ENCODE measurements at places on chromosomes 4 and X.
A peak's percentile ranks its signal among the peaks of the same experiment; 100 is the strongest.

GRCh38 chrX:131778269-131779218 lies 234.7 kb downstream of the OR13H1 start:
- H3K27ac ChIP-seq, result no peak overlapping the region
- peaks cover 2% of the 10 kb centered on the region for H3K36me3 ChIP-seq
- H3K27me3 ChIP-seq, result no peaks in the 10 kb centered on the region

GRCh38 chrX:136646602-136647239 lies 1.2 kb upstream of the CD40LG start:
- no peak for DNase-seq
- no peaks in the 10 kb centered on the region for H3K36me3 ChIP-seq
- no peak overlapping the region for H3K4me3 ChIP-seq
- no peaks in the 10 kb centered on the region for H3K4me1 ChIP-seq

DNA sequence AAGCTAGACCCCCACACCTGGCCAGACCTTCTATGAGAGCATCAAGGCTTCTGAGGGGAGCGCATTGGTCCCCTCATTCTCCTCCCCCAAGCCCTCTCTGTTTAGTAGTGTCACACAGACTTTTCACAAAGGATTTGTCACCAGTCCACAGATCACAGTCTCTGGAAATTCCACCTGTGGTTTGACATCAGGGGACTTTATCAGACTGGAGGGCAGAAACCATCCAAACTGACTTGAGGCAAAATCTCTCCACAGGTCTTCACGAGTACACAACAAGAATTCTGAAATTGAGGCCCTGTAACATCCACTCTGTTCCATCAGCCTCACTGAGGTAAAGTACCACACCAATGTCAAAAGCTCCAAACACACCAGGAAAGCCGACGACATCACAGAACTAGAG lies 112.5 kb downstream of the SH3KBP1 start:
- DNase-seq, result no peak
- no peaks in the 10 kb centered on the region for H3K36me3 ChIP-seq

GRCh38 chr4:76952071-76952470 lies 2.5 kb downstream of the SEPTIN11 start:
- H3K27me3 ChIP-seq, result no peaks in the 10 kb centered on the region
- peak overlapping the region; percentile 89 for H3K4me3 ChIP-seq
- peaks cover 69% of the 10 kb centered on the region for H3K4me1 ChIP-seq
- DNase-seq, result no peak

GRCh38 chrX:129689796-129690195 lies 35.0 kb upstream of the APLN start:
- no peaks in the 10 kb centered on the region for H3K36me3 ChIP-seq
- H3K27ac ChIP-seq, result no peak overlapping the region
- peaks cover 4% of the 10 kb centered on the region for H3K4me1 ChIP-seq
- peak; percentile 40 for DNase-seq
- no peaks in the 10 kb centered on the region for H3K27me3 ChIP-seq

- no peak overlapping the region for H3K27ac ChIP-seq
- DNase-seq, result no peak
- no peaks in the 10 kb centered on the region for H3K4me1 ChIP-seq
- no peak overlapping the region for H3K4me3 ChIP-seq
- no peaks in the 10 kb centered on the region for H3K27me3 ChIP-seq
Observed at GRCh38 chrX:77114501-77114900, 332.7 kb upstream of the FGF16 start.

GRCh38 chr4:3176367-3177229 lies 72.4 kb upstream of the MSANTD1 start:
- DNase-seq, result peak; percentile 54
- no peak overlapping the region for H3K4me3 ChIP-seq
- peaks cover 54% of the 10 kb centered on the region for H3K36me3 ChIP-seq
- H3K4me1 ChIP-seq, result no peaks in the 10 kb centered on the region
- no peaks in the 10 kb centered on the region for H3K27me3 ChIP-seq

- no peak for DNase-seq
- peaks cover 50% of the 10 kb centered on the region for H3K36me3 ChIP-seq
- H3K4me3 ChIP-seq, result no peak overlapping the region
- no peaks in the 10 kb centered on the region for H3K27me3 ChIP-seq
Observed at GRCh38 chr4:147863111-147863747, 131.3 kb downstream of the ARHGAP10 start.

GRCh38 chr4:38582445-38582844 lies 81.6 kb upstream of the KLF3 start:
- H3K27me3 ChIP-seq, result peaks cover 33% of the 10 kb centered on the region
- DNase-seq, result no peak
- no peak overlapping the region for H3K27ac ChIP-seq
- no peak overlapping the region for H3K4me3 ChIP-seq
- no peaks in the 10 kb centered on the region for H3K36me3 ChIP-seq

GRCh38 chr4:89681671-89682070 lies 155.3 kb downstream of the SNCA start:
- peaks cover 2% of the 10 kb centered on the region for H3K27me3 ChIP-seq
- H3K36me3 ChIP-seq, result no peaks in the 10 kb centered on the region
- no peaks in the 10 kb centered on the region for H3K4me1 ChIP-seq
- H3K4me3 ChIP-seq, result no peak overlapping the region

DNA sequence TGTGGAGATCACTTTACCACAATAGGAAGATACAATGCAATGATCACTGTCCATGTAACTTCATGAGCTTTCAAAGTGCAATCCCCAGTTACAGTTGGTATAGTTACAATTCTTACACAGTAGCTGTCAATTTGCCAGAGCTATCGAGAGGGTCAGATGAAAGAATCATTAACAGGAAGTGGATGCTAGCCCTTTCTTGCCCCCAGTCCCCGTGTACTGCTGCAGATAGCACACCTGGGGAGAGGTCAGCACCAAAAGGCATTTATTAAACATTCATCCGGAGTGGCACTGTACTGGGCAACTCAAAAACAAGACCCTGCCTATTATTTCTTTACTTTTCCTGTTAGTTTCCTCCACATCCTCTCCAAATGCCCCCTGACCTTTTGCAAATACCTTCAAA lies 47.7 kb downstream of the SOD3 start:
- H3K36me3 ChIP-seq, result peaks cover 10% of the 10 kb centered on the region
- no peak overlapping the region for H3K4me3 ChIP-seq
- no peaks in the 10 kb centered on the region for H3K27me3 ChIP-seq
- no peaks in the 10 kb centered on the region for H3K4me1 ChIP-seq

GRCh38 chr4:149751174-149751573 lies 64.5 kb downstream of the IQCM start:
- DNase-seq, result no peak
- H3K27ac ChIP-seq, result no peak overlapping the region
- H3K4me1 ChIP-seq, result peaks cover 2% of the 10 kb centered on the region
- peaks cover 19% of the 10 kb centered on the region for H3K27me3 ChIP-seq
- no peaks in the 10 kb centered on the region for H3K36me3 ChIP-seq

GRCh38 chr4:155703486-155704247 lies 37.0 kb downstream of the GUCY1A1 start:
- H3K4me1 ChIP-seq, result peaks cover 7% of the 10 kb centered on the region
- H3K27ac ChIP-seq, result no peak overlapping the region
- DNase-seq, result no peak
- H3K36me3 ChIP-seq, result peaks cover 12% of the 10 kb centered on the region
- peaks cover 3% of the 10 kb centered on the region for H3K27me3 ChIP-seq
- no peak overlapping the region for H3K4me3 ChIP-seq

DNA sequence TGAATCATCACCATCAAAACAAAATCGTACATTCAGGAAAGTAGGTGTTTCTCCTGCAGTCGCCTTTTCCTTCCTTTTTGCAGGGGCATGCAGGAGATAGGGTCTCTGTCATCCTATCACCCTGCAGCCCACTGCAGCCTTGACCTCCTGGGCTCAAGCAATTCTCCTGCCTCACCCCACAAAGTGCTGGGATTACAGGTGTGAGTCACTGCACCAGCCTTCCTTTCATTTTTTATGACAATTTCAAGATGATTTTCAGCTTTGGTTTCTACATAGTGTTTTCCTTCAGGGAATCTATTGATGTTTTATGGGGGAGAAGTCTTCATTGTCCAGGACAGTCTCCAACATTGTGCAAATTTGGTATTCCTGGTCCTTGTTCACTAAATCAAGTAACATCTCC lies 71.7 kb downstream of the USP38 start:
- H3K4me3 ChIP-seq, result no peak overlapping the region
- DNase-seq, result no peak
- H3K4me1 ChIP-seq, result peaks cover 24% of the 10 kb centered on the region
- H3K36me3 ChIP-seq, result no peaks in the 10 kb centered on the region
- no peaks in the 10 kb centered on the region for H3K27me3 ChIP-seq
- H3K27ac ChIP-seq, result no peak overlapping the region

DNA sequence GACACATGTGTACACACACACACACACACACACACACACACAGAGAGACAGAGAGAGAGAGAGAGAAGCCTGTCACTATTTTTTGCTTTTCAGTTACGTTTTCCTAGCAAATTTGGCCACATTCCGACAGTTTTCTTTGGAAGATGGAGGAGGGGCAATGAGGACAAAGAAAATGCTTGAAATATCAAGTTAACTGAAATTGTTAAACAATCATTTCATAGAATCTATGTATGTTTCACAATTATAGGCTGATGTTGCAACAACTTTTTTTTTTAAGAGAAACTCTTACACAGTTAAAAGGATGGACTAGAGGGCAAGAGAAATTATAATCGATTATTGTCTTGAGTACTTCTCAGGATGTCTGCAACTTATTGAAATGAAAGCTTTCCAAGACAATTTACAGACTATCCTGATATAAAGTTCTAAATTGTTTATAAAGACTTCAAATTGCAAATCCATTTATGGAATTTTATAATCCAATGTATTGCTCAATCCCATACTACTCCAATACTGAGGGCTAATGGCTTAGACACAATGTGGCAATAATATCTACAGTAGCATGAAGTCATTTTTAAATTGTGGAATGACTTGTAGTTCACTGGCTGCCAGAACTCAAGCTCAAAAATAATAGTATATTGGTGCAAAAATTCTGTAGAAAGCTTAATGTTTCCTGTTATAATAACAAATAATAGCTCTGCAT lies 647.0 kb upstream of the PCDH7 start:
- H3K4me3 ChIP-seq, result no peak overlapping the region
- no peak overlapping the region for H3K27ac ChIP-seq
- no peaks in the 10 kb centered on the region for H3K4me1 ChIP-seq

DNA sequence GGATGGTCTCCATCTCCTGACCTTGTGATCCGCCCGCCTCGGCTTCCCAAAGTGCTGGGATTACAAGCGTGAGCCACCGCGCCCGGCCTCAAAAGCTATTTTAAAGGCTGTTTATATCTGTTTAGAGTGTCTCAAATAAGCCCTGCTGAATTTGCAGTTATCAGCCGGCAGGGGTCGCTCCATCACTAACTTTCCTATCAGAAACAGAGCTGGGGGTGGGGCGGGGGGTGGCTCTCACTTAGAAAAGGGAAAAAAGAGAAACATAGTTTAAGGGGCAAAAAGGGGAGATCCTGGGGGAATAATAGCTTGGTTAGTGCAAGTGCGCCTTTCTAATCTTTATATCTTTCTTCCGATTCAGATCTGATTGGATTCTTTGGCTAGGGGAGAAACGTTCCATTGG lies 450.7 kb downstream of the UBE2NL start:
- no peaks in the 10 kb centered on the region for H3K4me1 ChIP-seq
- H3K36me3 ChIP-seq, result no peaks in the 10 kb centered on the region
- H3K27me3 ChIP-seq, result no peaks in the 10 kb centered on the region
- no peak overlapping the region for H3K27ac ChIP-seq
- no peak overlapping the region for H3K4me3 ChIP-seq

Measured in osteocyte (in vitro differentiated cells).